ENCODE measurements at places on chromosomes 16 and 17.

GRCh38 chr16:78396673-78397072 lies 297.2 kb downstream of the WWOX start:
- DNase-seq = peak; percentile 71

GRCh38 chr17:67258821-67259468 lies 13.9 kb upstream of the HELZ start:
- no peak for DNase-seq

GRCh38 chr17:60652454-60653247 lies 25.0 kb upstream of the BCAS3 start:
- DNase-seq = no peak

- no peak for DNase-seq
Observed at GRCh38 chr16:50006964-50007363, 18.1 kb upstream of the CNEP1R1 start.

DNA sequence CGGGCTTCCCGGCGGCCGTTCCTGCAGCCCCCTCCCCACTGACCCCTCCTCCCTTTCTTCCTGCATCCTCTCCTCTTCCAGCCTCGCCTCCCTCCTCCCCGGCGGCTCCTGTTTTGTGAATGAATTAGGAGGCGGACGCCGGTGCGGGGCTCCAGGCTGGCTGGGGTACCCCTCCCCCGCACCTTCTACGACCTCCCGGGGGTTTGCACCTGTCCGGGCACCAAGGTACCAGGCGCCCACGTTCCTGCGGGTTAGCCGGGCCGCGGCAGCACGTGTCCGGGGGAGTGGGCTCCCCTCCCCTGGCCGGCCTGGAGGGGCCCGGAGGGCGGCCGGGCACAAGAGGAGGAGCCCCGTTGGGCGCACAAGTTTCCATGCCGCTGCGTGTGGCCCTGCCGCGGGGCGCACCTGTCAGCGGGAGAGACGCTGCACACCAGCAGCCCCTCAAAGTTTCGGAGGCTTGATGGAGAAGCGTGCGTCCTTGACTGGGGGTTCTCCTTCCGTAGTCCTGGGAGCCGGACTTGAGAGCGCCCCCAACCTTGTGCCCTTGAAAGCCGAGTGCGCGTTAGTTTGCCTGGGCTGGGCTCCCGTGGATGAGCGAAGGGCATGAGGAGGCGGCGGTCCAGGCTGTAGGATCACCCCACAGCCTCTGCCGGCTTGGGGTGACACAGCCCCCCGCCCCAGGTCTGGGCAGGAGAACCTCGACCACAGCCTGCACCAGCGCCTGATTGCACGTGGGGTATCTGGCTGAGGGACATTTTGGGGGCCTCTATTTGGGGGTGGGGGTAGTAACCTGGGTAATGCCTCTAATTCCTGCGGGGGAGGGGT lies 1.2 kb downstream of the HAS3 start:
- no peak for DNase-seq

DNA sequence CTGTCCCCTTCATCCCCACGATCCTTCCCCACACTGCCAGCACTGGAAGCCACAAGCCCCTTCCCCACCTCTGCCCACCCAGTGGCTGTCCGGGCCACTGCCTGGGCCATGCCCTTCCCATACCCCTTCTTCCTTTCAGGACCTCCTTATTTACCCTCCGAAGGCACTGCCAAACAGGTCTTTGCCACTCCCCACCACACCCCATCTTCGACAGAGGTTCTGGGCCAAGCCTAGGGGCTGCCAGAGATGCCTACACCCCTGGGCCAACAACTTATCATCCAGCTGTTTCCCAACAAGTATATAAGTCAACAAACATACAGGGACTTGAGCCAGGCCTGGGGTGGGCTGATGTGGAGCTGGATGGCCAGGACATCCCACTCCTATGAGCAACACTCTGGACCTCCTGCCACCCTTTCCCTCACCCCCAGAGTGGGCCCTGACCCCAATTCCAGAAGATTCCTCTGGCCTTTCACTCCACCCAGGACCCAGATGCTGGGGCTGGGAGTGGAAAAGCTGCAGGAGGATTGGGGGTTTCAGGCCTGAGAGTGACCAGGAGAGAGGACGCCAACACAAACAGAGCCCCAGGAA lies 1.5 kb upstream of the PPP1R1B start:
- DNase-seq = no peak

- DNase-seq = no peak
Observed at GRCh38 chr17:18018411-18018921, 20.5 kb downstream of the ATPAF2 start.

- no peak for DNase-seq
Observed at GRCh38 chr17:22409160-22409751, 716.9 kb downstream of the KCNJ18 start.

GRCh38 chr17:13735444-13735843 lies 133.7 kb upstream of the HS3ST3A1 start:
- no peak for DNase-seq

- DNase-seq = no peak
Observed at GRCh38 chr17:39073353-39073752, 78.1 kb downstream of the PLXDC1 start.

DNA sequence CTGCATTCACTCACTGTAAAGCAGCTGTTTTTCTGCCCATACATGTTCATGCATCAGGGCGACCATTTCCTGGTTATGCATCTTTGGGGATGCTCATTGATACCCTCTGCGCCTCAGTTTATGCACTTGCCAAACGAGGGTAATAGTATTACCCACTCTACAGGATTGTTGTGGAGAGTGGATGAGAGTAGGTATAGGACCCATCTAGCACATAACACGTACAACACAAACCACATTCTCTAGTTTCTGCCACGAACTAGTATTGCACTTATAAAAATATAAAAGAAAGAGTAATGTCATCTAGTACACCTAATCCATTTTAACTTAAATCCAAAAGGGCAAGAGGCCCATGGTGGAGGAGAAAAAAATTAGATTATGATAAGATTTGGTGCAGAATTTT lies 231.7 kb downstream of the SLC39A11 start:
- no peak for DNase-seq

GRCh38 chr16:50306287-50306686 lies 39.9 kb downstream of the ADCY7 start:
- no peak for DNase-seq

DNA sequence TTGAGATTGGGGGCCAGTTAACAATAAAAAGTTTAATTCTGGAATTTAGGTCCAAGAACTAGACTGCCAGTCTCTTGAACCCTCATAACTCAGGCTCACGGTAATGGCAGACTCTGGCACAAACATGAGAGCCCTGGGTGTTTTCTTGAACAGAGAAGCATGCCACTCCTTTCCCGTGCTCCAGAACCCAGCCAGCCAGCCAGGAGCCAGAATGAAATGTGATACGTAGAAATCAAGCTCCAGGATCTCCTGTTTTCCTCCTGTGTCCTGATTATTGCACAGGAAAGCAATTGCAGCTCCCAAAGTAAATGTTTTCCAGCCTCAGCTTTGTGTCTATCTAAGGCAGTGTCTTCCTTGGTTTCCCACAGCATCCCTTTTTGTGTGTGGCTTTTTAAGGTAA lies 46.2 kb upstream of the NOL11 start:
- peak; percentile 3 for DNase-seq

- DNase-seq = no peak
Observed at GRCh38 chr16:69613378-69614154, 47.8 kb downstream of the NFAT5 start.

- DNase-seq = no peak
Observed at GRCh38 chr16:84115919-84116719, 623 bp downstream of the MBTPS1 start.

GRCh38 chr17:29583324-29584248 lies 5.9 kb downstream of the GIT1 start:
- DNase-seq = no peak

DNA sequence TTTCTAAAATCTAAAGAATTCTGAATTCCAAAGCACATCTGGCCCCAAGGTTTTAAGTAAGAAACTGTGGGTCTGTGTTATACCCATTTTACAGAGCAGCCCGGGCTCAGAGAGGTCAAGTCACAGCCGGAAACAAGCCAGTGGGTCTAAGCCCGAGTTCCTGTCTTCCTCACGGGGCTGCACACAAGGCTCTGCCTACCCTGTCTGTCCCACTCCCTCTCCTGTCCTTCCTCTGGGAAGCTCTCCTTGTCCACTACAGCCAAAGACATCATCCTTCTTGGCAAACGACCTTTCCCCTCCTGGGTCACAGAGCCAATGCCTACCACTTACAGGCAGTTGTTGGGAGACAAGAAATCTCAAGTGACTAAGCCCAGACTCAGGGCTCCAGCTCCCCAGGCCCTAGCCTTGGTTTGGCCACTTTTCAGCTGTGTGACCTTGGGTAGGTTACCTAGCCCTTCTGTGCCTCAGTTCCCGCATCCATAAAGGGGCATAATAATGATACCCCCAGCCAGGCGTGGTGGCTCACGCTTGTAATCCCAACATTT lies 55.6 kb upstream of the MAP3K14 start:
- DNase-seq = no peak

DNA sequence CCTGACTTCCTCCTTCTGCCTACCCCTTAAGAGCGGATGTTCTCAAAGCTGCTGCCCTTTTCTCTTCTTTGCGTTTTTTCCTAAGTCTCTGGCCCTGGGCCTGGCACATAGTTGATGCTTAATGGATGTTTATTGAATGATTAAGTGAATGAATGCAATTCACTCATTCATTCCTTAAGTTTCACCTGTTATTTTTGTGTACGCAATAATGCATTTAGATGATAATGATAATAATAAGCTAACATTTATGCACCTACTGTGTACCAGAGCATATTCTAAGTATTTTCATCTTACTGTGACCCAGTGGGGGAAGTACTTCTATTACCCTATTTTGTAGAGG lies 4.4 kb downstream of the CCL5 start:
- no peak for DNase-seq

- DNase-seq = peak; percentile 0
Observed at GRCh38 chr17:74125156-74125555, 78.3 kb upstream of the RPL38 start.

Measured in NCI-H748 treated with DMSO at 0.1 percent for 48 hours (cell line).